ENCODE measurements at places on chromosomes 6 and 20.

GRCh38 chr6:13262302-13263230, 65.8 kb downstream of the TBC1D7 start:
- peak; percentile 15 for DNase-seq

- peak; percentile 77 for DNase-seq
Observed at GRCh38 chr20:7967199-7967844, 27.1 kb upstream of the HAO1 start.

GRCh38 chr20:4449957-4450715, 271.6 kb upstream of the PRND start:
- DNase-seq, result no peak

GRCh38 chr6:44441091-44441855, 53.8 kb downstream of the CDC5L start:
- DNase-seq, result no peak

- DNase-seq, result no peak
Observed at GRCh38 chr20:32535953-32536823, 48.9 kb downstream of the NOL4L start.

GRCh38 chr20:44204156-44204831, 6.3 kb downstream of the OSER1 start:
- peak; percentile 81 for DNase-seq

Measured in GM04503 (cell line).